ENCODE measurements at places on chromosomes 7 and 10. TPM values are rescaled to one million over a fixed set of nuclear protein-coding genes. Genes with fewer than 3 reads are reported as not detected.

Gene CCDC7
- 15.8 TPM for total RNA-seq

Gene CABCOCO1
- not detected for total RNA-seq

Gene GIMAP7
- total RNA-seq: 134 TPM

Gene GSDME
- total RNA-seq: 3.0 TPM

Gene GPR158
- total RNA-seq: not detected

Gene IDI2
- not detected for total RNA-seq

Gene CXCL12
- not detected for total RNA-seq

Gene GFRA1
- total RNA-seq: not detected

Measured in activated CD8-positive, alpha-beta T cell treated with anti-CD3 and anti-CD28 coated beads, Interleukin-2, amount 10 ng/mL, durations not matched to agents 7 days and 5 days (primary cell).